ENCODE measurements at places on chromosomes 3 and 15.
A peak's percentile ranks its signal among the peaks of the same experiment; 100 is the strongest.

- no peak for DNase-seq
Measured at GRCh38 chr3:172223870-172224269, 184.5 kb downstream of the FNDC3B start.

DNA sequence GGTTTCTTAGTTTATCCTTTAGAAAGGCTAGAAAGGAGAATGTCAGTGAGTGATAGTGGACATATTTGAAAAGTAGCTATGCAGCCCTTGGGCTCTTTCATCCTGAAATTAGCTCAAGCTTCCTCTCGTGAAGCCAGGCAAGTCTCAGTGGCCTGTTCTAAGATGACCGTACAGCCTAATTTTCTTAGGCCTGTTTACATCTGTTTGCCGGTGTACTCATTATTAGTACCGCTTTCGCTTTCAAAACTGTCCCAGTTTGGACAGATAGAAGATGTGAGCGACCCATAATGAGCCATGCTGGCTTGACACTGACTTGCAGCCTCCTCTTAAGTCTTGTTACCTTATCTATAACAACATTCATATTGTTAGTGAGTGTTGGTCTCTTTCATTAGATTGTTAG lies 5.7 kb upstream of the ARL14 start:
- no peak for DNase-seq

GRCh38 chr3:27511724-27512422 lies 27.7 kb upstream of the SLC4A7 start:
- no peak for DNase-seq

GRCh38 chr3:43786102-43786501 lies 95.4 kb downstream of the ABHD5 start:
- DNase-seq = no peak

- DNase-seq = no peak
Measured at GRCh38 chr3:74531491-74531890, 83.0 kb downstream of the CNTN3 start.

DNA sequence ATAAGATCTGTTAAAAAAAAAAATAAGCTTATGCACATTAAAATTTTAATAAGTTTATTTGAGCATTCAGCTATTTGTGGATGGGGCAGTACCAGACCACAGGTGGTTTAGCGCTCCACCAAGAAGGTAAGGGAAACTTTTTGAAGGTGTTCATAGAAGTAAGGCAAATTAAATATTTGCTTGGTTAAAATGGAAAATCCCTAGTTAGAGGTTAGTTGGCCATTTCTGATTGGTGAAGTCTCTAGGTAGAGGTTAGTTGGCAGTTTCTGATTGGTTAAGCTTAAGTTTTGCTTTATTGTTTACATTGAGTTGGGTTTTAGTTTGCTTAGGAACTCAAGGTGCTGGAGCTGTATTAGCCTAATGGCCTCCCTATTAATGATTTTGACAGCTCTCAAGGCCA lies 30.7 kb downstream of the SCN11A start:
- DNase-seq = no peak

DNA sequence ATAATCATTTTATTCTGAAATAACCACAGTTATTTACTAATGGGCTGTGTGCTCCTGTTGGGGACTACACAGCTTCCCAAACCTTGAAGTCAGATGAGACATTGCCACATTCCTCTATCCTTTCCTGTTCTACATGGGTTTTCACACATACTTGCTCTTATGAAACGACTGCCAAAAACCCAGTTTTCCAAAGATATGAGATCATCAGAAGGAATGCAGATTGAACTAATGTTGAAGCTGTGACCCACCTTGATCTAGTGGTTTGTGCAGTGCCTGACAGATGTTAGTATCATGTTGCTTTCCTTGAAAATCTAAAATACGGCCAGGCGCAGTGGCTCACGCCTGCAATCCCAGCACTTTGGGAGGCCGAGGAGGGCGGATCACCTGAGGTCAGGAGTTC lies 144.6 kb downstream of the VGLL4 start:
- peak; percentile 44 for DNase-seq

DNA sequence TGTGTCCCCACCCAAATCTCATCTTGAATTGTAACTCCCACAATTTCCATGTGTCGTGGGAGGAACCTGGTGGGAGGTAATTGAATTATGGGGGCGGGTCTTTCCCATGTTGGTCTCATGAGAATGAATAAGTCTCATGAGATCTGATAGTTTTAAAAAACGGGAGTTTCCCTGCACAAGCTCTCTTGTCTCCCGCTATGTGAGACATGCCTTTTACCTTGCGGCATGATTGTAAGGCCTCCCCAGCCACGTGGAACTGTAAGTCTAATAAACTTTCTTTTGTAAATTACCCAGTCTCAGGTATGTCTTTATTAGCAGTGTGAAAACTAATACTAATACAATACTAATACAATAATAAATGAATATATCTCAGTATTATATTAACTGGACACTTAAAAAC lies 9.9 kb upstream of the YEATS2 start:
- no peak for DNase-seq

DNA sequence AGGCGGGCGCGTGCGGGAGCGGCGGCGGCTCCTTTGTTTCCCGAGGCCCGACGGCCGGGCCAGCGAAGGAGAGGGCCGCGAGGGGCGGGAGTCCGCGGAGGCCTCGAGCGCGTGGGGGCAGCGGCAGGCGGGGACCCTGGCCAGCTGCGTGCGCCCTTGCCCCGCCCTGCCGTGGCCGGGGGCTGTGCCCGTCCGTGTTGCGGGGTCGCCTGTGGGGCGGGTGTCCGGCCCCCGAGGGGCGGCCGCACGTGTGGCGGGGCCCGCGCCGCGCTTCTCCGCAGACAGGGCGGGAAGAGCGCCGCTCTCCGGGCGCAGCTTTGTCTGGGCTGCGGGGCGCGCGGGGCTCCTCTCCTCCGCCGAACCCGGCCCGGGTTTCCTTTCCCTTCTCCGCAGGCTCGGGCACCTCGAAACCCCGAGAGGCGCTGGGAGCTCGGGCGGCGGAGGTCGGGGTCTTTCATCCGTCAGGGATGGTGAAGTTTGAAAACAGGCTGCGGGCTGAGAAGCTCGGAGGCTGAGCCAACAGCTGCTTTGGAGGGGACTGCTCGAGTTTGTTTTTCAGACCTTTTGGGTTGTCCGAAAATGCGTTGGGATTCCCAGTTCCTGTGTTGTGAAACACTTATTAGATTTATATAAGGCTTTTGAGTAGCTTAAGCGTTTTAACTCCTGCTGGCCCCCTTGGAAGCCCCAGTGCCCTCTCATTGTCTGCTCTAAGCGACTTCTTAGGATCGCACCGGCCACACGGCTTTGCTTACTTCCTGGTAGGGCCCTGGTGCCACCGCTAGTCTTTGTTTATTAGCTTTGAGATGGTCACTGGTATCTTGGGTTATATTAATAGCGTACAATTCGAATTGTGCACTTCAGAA lies 817 bp downstream of the USP3 start:
- DNase-seq = peak; percentile 87

- no peak for DNase-seq
Measured at GRCh38 chr3:170528726-170529125, 57.1 kb downstream of the SLC7A14 start.

- DNase-seq = no peak
Measured at GRCh38 chr3:179672918-179673317, 20.1 kb downstream of the USP13 start.

DNA sequence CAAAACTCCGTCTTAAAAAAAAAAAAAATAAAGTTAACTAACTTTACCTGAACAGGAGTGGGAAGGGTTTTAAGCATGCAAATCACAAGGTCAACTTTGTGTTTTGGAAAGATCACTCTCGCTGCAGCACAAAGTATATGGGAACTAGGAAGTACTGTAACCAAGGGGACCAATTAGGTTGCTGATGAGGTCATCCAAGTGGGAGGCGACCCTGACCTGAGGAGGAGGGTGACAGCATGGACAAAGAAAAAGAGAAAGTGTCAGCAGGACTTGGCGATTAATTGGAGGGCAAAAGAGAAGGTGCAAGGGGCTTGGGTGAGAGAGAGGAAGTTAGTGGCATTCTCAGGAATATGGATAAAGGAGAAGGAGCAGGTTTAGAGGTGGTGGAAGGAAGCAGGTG lies 89.5 kb upstream of the ZBED2 start:
- no peak for DNase-seq

- DNase-seq = peak; percentile 98
Measured at GRCh38 chr3:138594150-138594934, at the start of gene CEP70. Gene CEP70 (minus strand): TSS chr3:138594260. CDS start chr3:138572927, 21,333 bp downstream.

- no peak for DNase-seq
Measured at GRCh38 chr15:60838206-60838605, 359.3 kb upstream of the ICE2 start.
